IPS DF 19.7 (cell line): ENCODE measurements at places on chromosomes 2 and 18.

DNA sequence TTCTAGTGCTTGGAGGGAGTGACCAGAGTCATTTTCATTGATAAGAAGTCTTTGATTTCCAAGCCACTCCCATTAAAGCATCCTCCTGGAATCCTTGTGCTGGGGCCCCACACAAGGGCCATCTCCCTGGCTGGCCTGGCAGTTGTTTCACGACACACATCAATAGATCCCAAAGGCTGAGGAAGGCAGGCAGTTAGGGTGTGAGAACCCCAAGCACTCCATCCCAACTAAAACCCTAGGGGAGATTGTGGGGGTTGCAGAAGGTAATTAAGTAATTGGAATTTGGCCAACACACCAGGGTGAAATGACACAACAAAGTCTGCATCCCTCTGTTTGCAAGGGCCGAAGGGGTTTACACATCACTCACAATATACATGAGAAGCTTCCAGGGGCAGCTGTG is 578.1 kb upstream of the SYT4 start:
- DNase-seq, result no peak

DNA sequence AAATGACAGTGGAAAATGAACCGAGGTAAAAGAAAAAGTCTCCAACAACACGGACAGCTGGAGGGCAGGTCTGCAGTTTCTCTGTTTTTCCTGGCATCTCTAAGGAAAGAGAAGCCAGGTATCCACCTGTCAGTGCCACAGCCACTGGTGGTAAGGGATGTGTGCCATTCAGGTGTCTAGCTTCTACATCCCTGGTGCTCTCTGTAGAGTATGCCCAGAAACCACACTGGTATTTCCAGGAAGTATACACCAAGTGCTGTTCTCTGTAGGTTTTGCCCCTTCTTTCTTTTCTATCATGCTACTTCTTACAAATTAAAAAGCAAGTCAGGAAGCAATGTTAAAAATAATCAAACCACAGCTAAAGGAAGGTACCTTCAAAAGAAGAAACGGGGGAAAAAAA is 7.6 kb upstream of the AGFG1 start:
- DNase-seq, result no peak

GRCh38 chr2:10879159-10879558 is 32.6 kb upstream of the KCNF1 start:
- no peak for DNase-seq

- no peak for DNase-seq
Measured at GRCh38 chr2:96400049-96401000, 64.8 kb downstream of the NCAPH start.

DNA sequence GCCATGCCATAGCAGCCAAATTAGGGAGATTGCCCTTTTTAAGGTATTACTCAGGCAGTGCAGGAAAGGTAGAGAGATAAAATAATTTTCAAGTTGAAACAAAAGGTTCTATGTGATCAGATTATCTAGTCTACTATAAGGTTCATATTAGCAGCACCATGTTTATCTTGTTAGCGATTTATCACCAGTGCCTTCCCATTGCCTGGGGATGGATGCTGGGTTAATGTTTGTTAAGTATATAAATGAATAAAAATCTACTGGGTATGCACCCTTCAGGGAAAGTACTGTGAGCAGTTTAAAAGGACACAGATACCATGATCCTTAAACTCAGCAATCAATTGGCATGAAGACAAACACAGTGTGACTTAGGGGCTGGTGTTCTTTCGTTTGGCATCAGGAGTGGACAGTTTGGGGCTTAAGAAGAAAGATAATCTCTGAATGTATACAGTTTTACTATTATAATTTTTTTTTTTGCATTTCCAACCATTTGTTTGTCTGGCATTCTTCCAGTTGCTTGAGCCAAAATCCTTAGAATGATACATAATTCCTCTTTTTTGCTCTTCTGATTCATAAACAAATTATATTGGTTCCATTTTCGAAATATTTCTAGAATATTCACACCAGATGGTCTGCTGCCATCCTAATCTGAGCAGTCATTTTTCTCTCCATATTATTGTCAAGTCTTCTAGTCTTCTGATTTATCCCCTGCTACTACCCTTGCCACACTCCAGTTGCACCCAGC is 512.8 kb upstream of the SLC8A1 start:
- no peak for DNase-seq

DNA sequence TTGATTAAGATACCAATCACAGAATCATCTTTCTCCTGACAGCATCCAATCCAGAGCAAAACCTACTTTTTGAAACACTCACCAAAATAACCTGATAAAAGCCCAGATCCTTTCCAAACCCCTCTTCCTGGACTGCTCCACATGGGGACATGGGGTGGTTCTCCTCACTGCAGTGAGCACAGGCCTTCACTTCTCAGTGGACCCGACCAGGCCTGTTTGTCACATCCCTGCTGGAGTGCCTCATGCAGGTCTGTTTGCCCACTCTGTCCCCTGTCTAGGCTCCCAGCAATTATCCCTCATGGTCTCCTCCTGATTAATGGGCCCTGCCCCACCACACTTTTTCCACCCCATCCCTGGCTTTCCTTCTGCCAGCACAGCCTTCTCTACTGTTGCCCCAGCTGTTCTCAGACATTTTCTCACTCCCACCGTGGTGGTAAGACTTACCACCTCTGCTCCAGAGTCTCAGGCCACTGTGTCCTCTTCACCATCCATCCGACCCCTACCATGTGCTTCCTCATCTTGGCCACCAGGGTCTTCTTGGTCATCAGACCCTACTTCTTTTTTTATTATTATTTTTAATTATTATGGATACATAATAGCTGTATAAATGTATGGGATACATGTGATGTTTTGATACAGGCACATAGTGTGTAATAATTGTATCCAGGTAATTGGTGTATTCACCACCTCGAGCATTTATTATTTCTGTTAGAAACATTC is 21.1 kb downstream of the MRPL30 start:
- DNase-seq, result no peak

- no peak for DNase-seq
Measured at GRCh38 chr2:167537743-167538142, 649.5 kb downstream of the XIRP2 start.

DNA sequence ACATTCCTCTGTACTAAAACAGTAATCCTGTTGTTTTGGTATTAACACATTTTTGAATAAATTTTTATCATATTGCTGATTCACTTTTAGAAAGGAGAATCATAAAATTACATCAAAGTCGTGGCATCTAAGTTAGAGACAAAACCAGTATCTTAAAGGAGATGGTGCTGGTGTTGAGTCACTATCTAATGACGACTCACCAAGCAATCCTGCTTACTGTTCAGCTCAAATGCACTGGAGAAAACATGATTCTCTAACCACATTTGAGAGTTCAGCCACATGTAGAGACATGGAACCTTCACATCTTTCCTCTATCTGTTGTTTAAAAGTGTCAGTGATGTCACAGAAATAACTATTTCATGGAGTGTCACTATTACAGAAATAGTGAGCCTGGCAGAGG is 473.8 kb downstream of the TGIF1 start:
- DNase-seq, result no peak

DNA sequence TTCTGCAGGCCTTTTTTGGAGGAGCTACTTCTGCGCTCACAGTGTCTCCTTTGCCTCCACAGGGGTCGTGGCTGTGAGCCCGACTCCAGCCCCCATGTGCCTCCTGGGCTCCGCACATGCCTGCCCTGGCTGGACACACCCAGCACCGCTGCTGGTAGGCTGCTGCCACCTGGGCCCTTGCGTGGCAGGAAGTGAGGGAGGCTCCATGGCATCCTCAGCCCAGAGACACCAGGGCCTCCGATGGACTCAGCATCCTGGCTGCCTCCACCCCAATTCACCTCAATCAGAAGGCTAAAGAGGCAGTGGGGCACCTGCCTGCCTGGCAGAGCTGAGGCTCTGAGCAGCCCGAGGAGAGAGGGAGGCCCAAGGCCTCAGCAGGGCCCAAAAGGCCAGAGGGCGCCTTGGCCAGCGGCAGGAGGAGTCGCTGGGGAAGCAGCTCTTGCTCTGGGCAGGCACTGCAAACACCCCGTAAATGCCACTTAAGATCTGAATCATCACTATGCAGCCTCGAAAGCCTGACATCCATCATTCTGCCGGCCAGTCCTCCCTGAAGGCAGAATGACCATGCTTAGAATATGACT is 68.3 kb upstream of the OTOS start:
- DNase-seq, result no peak

GRCh38 chr2:119864318-119864717 is 104.6 kb downstream of the PTPN4 start:
- no peak for DNase-seq

GRCh38 chr2:3076848-3077642 is 300.6 kb downstream of the EIPR1 start:
- no peak for DNase-seq

DNA sequence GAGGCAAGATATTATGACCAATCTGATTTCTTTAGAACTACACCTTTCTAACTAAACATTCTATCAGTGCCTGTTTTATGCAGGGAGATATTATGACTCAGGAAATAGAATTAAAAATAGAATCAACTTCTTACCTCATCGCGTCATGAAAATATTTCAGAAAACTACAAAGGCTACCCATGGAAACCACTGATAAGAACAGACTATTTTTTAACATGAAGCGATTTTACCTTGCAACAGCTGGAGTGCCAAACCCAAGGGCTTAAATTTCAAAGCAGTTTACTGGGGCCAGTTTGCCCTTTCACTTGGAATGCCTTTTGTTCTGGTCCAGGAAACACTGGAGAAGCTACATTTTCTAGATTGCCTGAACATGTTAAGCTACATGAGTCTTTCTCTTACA is 304.8 kb upstream of the CCDC68 start:
- DNase-seq, result no peak

DNA sequence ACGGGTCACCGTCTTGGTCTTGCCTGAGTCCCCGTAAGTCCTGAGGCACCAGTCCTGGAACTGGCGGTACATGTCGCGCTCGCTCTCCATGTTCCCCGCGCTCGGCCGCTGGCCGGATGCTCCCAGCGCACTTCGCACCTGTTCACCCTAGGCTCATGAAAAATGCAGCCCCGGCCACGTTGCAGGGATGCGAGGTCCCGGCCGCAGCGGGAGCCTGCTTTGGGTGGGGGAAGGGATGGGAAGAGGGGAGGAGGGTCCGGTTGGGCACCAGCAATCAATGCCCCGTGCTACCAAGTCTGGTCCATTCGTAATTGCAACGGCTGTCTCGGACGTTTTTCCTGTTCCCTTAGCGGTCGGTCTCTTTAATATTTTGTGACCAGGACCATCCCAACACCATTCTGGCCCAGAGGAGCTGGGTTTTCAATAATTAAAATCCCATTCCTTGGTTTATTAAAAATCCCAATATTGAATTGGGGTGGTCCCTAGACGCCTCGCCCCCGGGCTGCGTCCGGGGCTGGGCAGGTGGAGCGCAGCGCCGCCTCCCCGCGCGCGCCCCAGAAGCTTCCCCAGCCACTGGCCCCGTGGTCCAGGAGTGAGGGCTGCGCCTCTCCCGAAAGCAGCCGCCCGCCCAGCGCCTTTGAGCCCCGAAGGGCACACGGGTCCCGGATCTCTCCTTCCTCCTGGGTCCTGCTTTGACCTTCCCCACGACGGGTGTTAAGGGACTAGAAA is 1.4 kb downstream of the NOL4 start:
- peak; percentile 40 for DNase-seq

DNA sequence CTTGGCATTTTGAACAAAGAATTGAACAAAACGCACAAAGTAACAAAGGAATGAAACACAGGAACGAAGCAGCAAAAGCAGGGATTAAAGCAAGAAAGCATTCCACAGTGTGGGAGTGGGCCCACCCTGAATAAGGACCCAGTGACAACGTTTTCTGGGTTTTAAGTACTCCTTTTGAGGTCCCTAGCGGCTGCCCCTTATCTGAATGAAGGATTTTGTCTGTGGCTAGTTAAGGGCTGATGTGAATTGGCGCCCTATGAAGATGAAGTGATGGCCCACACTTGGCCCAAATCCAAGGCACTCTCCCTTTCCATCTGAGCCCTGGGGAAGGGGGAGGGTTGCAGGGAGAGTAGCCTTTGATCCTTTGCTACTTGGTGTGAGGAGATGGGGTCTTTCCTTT is 7.8 kb upstream of the CCDC141 start:
- no peak for DNase-seq

GRCh38 chr2:46999857-47000678 is 84.5 kb upstream of the MCFD2 start:
- no peak for DNase-seq

- DNase-seq, result no peak
Measured at GRCh38 chr2:28697602-28698149, 54.0 kb upstream of the PPP1CB start.

DNA sequence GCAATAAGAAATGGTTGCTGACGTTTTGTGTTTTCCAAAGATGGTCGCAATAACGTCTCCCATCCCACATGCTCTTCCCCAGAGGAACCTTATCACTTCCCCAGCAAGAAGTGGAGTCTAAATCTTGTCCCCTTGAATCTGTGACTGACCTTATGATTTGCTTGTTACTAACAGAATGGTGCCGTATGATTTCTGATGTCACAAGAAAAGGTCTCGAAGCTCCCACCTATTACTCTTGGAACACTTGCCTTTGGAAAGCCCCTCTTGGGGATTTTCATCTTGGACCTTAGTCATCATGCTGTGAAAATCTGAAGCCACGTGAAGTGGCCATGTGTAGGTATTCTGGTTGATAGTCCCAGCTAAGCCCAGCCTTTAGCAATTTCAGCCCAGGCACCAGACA is 86.2 kb upstream of the GLS start:
- no peak for DNase-seq

DNA sequence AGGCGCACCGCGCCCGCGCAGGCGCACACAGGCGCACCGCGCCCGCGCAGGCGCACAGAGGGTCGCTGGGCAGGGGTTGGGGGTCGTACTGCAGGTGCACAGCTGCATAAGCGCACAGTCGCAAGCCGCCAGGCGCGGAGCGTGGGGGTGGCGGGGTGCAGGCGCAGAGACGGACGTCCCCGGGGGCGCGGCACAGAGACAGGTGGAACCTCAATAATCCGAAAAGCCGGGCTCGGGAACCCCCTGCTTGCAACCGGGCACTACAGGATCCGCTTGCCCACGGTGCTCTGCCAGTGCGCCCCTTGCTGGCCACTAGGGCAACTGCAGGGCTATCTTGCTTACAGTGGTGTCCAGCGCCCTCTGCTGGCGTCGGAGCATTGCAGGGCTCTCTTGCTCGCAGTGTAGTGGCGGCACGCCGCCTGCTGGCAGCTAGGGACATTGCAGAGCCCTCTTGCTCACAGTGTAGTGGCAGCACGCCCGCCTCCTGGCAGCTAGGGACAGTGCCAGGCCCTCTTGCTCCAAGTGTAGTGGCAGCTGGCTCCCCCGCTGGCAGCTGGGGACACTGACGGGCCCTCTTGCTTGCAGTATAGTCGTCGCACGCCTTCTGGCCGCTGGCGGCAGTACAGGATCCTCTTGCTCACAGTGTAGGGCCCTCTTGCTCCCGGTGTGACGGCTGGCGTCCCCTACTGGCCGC is 34.9 kb downstream of the FAM110C start:
- DNase-seq, result no peak

DNA sequence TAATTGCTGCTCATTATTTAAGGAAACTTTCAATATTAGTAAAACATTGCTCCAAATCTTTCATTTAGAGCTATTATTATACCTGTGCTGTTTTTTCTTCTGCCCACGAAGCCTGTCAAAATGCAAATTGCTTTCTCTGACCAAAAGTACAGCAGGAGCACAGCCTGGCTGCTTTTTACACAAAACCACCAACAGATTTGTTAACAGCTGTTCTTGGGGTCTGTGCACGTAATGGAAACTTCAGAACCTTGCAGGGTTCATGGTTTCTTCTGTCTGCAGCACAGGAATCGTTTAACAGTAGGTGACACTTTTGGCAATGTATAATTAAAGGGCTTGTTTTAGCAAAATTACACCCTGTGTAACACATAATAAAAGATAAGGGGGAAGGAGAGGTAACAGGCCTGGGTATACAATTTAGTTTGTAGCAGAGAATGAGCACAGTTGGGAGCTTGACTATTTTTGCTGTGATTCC is 447.3 kb downstream of the KCNJ3 start:
- DNase-seq, result no peak

GRCh38 chr18:34926683-34927082 is 114.5 kb upstream of the MAPRE2 start:
- DNase-seq, result no peak
